ENCODE measurements at places on chromosomes 11 and 22. TPM values are rescaled to one million over a fixed set of nuclear protein-coding genes. Genes with fewer than 3 reads are reported as not detected.

The OR5AR1 gene
- not detected for polyA plus RNA-seq

The LAYN gene
- polyA plus RNA-seq: 3.3 TPM

The SORL1 gene
- 0.76 TPM for polyA plus RNA-seq

The GPR83 gene
- not detected for polyA plus RNA-seq

The PRG3 gene
- not detected for polyA plus RNA-seq

The MS4A6E gene
- polyA plus RNA-seq: not detected

The H19 gene
- polyA plus RNA-seq: 58.0 TPM

The LRRC55 gene
- not detected for polyA plus RNA-seq

The NTM gene
- polyA plus RNA-seq: 0.50 TPM

The TRIM64 gene
- polyA plus RNA-seq: not detected

The EFCAB6 gene
- polyA plus RNA-seq: 0.68 TPM

The KRTAP5-2 gene
- polyA plus RNA-seq: not detected

The TRIM48 gene
- polyA plus RNA-seq: not detected

The RFPL3 gene
- polyA plus RNA-seq: not detected

DNA sequence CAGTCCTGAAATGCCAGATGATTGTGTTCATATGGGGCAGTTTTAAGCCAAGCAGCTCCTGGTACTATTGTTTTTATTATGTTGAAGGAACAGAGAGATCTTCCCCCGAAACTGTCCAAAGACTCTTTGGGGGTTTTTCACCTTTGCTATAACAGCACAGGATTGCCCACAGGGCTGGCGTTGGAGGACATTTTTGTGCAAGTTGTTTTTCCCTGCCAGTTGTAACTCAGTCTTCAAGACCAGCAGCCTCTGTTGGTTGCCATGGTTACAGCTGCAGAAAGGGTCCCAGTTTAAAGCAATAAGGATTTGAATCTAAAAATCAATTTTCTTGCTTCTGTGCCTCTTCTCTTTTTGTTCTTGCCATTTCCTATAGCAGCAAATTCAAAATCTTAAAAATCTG lies 45.4 kb upstream of the YWHAH start:
- DNase-seq: no peak

- DNase-seq: no peak
Observed at GRCh38 chr11:886568-886967, 24.0 kb downstream of the CHID1 start.

- no peak for DNase-seq
Observed at GRCh38 chr11:10622957-10623791, 54.7 kb upstream of the LYVE1 start.

DNA sequence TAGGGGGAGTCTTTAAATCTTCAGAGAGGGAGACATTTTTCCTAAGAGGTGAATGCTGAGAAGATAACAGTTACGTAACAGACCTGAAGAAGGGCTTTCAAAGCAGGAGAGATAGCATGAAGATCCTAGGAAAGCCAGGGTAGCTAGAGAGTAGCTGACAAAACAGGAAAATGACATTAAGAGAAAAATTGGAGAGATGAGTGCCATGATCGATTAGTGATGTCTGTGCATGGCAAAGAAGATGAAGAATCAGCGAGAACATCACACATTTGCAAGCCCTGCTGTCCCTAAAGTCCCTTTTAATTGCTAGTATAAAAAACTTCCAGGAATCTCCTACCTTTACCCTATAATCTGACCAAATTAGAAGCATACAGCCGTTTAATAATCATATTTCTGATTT lies 116.9 kb upstream of the PAX6 start:
- no peak for DNase-seq

GRCh38 chr11:89490981-89491690 lies at the start of gene NOX4:
Gene NOX4 (minus strand): TSS chr11:89491375. CDS start chr11:89491246, 129 bp downstream.
- peak; percentile 30 for DNase-seq

DNA sequence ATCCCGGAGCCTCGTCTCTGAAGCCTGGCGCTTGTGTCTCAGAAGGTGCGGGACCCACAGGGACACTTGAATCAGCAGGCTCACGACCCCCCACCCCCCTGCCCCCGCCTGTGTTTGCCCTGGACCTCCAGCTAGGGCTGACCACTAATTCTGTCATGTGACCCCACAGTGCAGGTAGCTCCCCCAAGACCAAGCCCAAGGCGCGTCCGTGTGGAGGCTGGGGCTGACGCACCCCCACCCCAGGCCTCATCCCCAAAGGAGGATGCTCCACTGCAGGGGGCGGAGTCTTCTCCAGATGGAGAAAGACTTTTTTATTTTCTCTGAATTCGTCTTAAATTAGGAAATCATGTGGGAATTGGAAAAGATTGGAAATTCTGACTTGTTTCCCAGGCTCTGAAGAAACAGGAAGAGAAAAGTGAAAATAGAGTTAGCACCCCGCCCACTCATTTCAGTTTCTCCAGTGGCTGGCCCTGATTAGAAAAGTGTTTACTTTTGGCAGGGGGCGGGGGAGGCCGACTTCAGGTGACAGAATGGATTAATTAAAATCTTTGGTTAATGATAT lies 1.0 kb upstream of the RELA start:
- peak; percentile 57 for DNase-seq

DNA sequence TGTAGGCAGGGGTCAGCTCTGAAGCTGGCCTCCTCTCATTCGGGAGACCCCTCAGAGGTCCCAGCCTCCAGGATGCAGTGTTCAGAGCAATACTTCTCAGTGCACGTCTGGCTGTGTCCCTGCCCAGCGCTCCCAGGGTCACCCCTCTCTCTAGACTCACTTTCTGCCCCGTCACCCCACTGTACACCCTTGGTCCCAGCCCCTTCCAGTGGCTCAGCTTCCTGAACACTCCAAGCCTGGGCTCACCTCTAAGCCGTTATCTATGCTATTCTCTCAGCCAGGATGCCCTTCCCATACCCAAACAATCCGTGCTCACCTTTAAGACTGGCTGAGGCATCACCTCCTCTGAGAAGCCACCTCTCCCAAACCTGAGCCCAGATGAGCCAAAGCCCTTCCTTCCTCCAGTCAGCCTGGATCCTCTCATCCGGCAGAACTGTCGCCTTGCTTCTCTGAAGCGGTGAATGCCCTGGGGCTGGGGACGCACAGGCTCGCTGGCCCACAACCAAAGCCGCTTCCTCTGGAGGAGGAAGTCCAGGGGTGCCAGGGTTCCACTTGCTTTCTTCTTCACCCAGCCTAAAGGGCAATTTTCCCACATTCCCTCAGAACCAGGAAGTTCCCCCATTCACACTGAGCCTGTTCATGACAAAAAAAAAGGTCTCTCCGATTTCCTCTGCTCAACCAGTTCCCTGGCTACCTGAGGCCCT lies 13.7 kb upstream of the CDKN1C start:
- DNase-seq: no peak

GRCh38 chr11:126308271-126308671 lies 4.4 kb downstream of the DCPS start:
- DNase-seq: peak; percentile 41

DNA sequence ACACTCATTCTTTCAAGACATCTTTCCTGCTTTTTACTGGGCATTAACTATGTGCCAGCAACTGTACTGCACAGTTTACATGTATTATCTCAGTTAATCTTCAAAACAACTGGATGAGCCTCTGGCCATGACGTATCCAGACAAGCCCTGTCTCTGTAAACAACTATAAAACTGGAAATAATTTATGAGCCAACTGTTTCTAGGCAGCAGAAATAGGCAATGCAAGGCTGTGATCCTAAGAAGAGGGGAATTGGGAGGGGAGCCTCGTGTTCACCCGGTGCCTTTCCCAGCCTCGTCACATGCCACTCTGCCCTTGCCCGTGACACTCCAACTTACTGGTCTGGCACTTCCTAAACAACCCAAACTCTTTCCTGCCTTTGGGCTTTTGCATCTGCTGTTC lies 82.8 kb downstream of the FBXO7 start:
- no peak for DNase-seq

DNA sequence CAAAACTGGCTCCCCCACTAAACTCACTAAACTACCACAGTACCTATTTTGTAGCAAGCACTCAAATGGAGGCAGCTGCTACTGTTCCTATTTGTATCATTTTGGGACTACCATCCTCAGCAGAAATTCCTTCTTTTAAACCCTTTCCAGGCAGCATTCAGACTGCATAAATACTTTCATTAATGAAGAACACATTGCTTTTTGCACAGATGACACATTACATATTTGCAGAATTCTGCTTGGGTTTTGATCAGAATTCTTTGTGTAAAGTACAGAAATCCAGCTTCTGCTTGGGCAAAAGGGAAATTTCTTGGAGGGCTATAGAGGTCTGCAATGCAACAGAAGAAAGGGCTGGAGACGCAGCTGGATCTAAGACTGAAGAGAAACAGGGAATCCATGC lies 24.2 kb downstream of the RBX1 start:
- DNase-seq: no peak

DNA sequence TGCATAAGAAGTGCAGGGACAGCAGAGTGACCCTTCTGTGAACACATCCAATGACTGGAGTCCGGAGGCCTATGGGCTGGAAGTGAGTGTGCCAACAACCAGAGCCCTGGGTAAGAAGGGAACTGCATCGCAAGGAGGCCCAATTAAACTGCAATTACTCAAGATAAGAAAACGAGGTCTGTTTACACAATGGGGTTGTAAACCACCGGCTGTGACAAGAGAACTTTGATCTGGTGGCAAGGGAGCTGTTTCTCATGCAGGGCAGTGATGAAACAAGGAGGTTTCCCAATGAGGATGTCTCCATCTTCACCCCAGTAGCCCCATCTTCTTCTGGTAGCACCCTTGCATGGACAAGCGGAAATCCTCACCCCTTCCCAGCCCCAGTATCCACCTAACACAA lies 21.5 kb downstream of the ETS1 start:
- DNase-seq: no peak

GRCh38 chr11:86491027-86491426 lies 116.3 kb downstream of the CCDC81 start:
- no peak for DNase-seq

DNA sequence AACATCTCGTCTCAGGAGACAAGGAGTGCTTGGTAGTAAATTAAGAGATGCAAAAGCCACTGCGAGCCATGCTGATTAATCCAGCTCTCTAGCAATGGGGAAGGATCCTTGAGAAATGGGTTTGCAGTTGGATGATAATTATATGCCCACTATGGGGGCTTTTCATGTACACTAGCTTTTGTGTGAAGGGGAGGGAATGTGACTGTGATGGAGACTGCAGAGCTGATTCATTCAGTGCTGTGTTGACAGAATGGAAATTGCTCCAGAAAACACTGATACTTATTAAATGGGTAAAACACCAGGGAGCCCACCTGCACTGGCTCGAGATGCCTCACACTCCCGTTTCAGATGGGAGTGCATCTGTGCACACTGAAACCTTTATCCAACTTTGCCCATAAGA lies 37.0 kb upstream of the KIRREL3 start:
- no peak for DNase-seq

GRCh38 chr11:84117394-84117793 lies 831.2 kb upstream of the CCDC90B start:
- no peak for DNase-seq

GRCh38 chr11:86748296-86748695 lies 52.0 kb upstream of the PRSS23 start:
- no peak for DNase-seq

- DNase-seq: peak; percentile 34
Observed at GRCh38 chr11:17014321-17014832, at the start of gene PLEKHA7. Gene PLEKHA7 (minus strand): TSS chr11:17014414. CDS start chr11:17014401, 13 bp downstream.

- no peak for DNase-seq
Observed at GRCh38 chr22:35425971-35426800, 26.2 kb downstream of the MCM5 start.

GRCh38 chr11:124760205-124760652 lies 1.9 kb downstream of the ESAM start:
- DNase-seq: peak; percentile 42

DNA sequence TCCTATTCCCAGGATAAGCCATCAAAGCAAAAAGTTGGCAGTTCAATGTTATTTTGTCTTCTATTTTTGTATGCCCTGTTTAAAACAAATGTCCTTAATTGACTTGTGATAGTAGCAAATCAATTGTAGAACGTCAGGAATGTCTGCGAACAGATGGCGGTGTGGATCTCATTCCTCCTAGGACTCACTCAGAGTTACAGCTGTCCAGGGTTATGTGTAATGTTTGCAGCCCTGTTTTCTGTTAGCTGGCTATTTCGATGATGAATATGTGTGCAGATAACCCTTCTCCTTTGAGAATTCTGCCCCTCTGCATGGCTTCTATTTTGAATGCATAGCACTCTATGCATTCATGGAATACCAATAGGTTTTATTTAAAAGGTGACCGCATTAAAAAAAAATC lies 1248.0 kb upstream of the CNTN5 start:
- DNase-seq: peak; percentile 10

GRCh38 chr22:42686756-42687491 lies 33.7 kb downstream of the A4GALT start:
- no peak for DNase-seq

DNA sequence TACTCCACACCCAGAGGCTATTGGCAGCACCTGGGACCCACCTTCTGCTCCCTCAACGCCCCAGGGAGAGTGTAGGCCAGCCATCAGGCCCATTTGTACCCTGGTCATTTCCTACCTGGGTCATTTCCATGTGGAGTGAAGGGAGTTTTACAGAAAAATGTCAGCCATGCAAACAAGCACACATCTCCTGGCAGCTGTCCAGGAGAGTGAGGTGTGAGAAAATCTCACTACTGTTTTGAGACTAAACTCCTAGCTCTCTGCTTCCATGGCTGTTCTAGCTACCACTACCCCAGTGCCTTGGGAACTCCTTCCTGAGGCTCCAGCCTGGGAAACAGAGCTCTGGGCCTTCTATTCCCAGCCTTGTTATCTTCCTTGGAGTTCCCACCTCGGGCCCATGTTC lies 2.8 kb upstream of the TMPRSS13 start:
- peak; percentile 49 for DNase-seq

DNA sequence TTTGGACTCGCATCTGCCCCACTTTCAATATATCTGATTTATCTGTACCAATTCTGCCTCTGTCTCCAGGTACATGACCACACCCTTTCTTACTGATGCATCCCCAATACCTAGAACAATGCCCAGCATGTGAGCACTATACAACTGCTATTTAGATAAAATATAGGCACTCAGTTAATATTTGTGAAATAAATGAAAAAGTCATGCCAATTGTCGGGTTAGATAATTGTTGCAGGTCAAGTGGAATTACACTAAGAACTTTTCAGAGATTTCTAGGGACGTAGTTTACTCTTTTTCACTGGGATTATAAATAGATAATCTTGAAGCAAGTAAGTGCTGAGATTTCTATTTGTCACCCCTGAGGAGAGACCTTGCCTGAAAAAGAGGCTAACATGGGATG lies 20.5 kb downstream of the OOSP4A start:
- DNase-seq: no peak

- DNase-seq: no peak
Observed at GRCh38 chr11:12288931-12289666, 88.3 kb upstream of the PARVA start.

DNA sequence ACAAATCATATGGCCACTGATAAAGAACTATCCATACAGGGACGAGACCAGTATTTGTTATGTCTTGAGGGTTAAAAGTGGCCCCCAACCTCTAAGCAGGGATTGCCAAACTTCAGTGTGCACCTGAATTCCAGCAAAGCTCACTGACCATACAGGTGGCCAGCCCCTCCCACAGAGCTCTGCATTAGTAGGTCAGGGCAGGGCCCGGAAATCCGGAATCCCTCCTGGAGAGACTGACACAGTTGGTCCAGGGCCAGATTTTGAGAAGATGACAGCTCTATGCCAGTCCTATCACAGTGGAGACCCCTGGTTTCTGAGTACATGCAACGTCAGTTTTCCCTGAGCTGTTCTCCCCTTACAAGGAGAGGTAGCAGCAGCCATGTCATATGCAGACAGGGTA lies 20.8 kb downstream of the VPS37C start:
- DNase-seq: peak; percentile 61
